ENCODE measurements at places on chromosomes 12 and 14. TPM values are rescaled to one million over a fixed set of nuclear protein-coding genes. Genes with fewer than 3 reads are reported as not detected.

AQP5 gene
- polyA plus RNA-seq = not detected

FBXO33 gene
- 23.5 TPM for polyA plus RNA-seq

VWF gene
- polyA plus RNA-seq = 1.8 TPM

TROAP gene
- not detected for polyA plus RNA-seq

FOXM1 gene
- not detected for polyA plus RNA-seq

RAB15 gene
- polyA plus RNA-seq = 13.8 TPM

ZFHX2 gene
- polyA plus RNA-seq = 1.7 TPM

ZFP36L1 gene
- polyA plus RNA-seq = 9.1 TPM

MIA2 gene
- 29.5 TPM for polyA plus RNA-seq

CLEC6A gene
- not detected for polyA plus RNA-seq

VAMP1 gene
- 41.6 TPM for polyA plus RNA-seq

GLS2 gene
- 18.7 TPM for polyA plus RNA-seq

TOMM20L gene
- polyA plus RNA-seq = not detected

RTRAF gene
- polyA plus RNA-seq = 392 TPM

WDR89 gene
- 8.9 TPM for polyA plus RNA-seq

NANOG gene
- polyA plus RNA-seq = 0.09 TPM

TXNRD1 gene
- polyA plus RNA-seq = 70.5 TPM

GALNT16 gene
- 23.2 TPM for polyA plus RNA-seq

NPAS3 gene
- polyA plus RNA-seq = 15.9 TPM

ESPL1 gene
- not detected for polyA plus RNA-seq

LGMN gene
- 15.1 TPM for polyA plus RNA-seq

ARHGEF25 gene
- polyA plus RNA-seq = not detected

SIX1 gene
- polyA plus RNA-seq = not detected

CCDC184 gene
- polyA plus RNA-seq = 41.6 TPM

E2F7 gene
- polyA plus RNA-seq = not detected

NFE2 gene
- not detected for polyA plus RNA-seq

RERG gene
- 4.2 TPM for polyA plus RNA-seq

KRR1 gene
- 52.3 TPM for polyA plus RNA-seq

CLEC14A gene
- 1.1 TPM for polyA plus RNA-seq

COX6A1 gene
- polyA plus RNA-seq = 1,271 TPM

PCED1B gene
- not detected for polyA plus RNA-seq

PELI2 gene
- 1.7 TPM for polyA plus RNA-seq

GNB3 gene
- 1.1 TPM for polyA plus RNA-seq

NID2 gene
- polyA plus RNA-seq = not detected

LPAR5 gene
- not detected for polyA plus RNA-seq

PPP1R1A gene
- polyA plus RNA-seq = 22.1 TPM

CCDC196 gene
- polyA plus RNA-seq = 0.65 TPM

RFLNA gene
- 1.3 TPM for polyA plus RNA-seq

SOAT2 gene
- not detected for polyA plus RNA-seq

SPIC gene
- not detected for polyA plus RNA-seq

C3AR1 gene
- not detected for polyA plus RNA-seq

GUCY2C gene
- not detected for polyA plus RNA-seq

MGP gene
- 7.6 TPM for polyA plus RNA-seq

TEAD4 gene
- 1.3 TPM for polyA plus RNA-seq

MGAT4C gene
- 11.8 TPM for polyA plus RNA-seq

BIN2 gene
- not detected for polyA plus RNA-seq

PZP gene
- 3.2 TPM for polyA plus RNA-seq

RIMBP2 gene
- 7.0 TPM for polyA plus RNA-seq

KRT82 gene
- not detected for polyA plus RNA-seq

FSCB gene
- polyA plus RNA-seq = not detected

PMCH gene
- polyA plus RNA-seq = 2.1 TPM

KRT75 gene
- not detected for polyA plus RNA-seq

PSME1 gene
- polyA plus RNA-seq = 104 TPM

TAC3 gene
- not detected for polyA plus RNA-seq

RND1 gene
- polyA plus RNA-seq = 3.0 TPM

Measured in Purkinje cell (primary cell).